D341Med (cell line): ENCODE measurements at places on chromosomes 4 and X.

- DNase-seq: no peak
Measured at GRCh38 chr4:108466936-108467902, 153.2 kb upstream of the RPL34 start.

DNA sequence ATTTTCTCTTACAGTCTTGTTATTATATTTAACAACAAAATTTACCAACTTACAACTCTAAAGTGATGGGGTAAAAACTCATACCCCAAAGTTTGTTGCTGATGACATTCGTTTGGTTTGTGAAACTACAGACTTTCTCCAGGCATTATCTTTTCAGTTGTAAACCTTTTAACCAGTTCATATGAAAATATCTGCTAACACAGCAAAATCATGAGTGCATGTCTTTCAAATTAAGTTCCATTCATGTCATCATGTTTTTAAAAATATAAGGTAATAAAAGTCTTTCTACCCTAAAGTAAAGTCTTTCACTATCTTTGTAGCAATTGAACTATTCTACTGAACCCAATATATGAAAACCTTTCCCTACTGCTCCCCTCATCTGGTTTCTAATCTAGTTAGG, 3.4 kb upstream of the GALNTL6 start:
- no peak for DNase-seq

DNA sequence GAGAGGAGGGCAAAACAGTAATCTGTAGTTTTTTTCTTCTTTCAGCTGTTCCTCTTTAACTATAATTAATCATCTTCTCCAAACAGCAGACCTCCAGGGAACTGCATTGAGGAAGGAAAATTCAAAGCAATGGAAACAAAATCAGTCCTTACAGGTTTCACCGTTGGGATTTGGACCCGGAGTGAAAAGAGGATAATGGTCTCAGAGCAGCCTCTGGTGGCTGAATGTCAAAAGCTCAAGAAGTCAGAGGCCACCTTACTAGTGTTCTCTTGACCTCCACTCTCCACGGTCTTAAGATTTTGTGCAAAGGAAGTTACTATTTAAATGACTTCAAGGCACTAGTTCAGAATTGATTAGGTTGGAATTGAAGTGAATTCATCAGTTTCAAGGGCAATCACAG, 16.0 kb upstream of the MID1 start:
- peak; percentile 31 for DNase-seq

DNA sequence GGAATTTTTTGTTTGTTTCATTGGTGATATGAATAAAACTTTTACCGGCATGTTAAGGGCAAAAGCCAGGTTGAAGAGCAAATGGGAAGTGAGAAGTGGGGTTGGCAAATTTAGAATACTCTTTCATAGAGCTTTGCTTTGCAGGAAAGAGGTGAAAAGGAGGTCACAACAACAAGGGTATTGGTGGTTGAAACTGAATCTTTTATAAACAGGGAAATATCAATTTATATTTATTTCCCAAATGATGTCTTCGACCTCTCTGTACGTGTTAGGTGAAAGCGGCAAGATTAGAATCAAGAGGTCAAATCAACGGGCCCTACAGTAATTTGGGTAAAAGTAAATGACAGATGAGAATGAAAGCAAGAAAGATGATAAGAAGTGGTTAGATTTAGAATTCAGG, 3.4 kb downstream of the SMR3A start:
- DNase-seq: no peak

GRCh38 chr4:164606478-164606877, 147.5 kb upstream of the SMIM31 start:
- no peak for DNase-seq
